ENCODE measurements at places on chromosomes 3 and 15. TPM values are rescaled to one million over a fixed set of nuclear protein-coding genes. Genes with fewer than 3 reads are reported as not detected.

- DNase-seq = no peak
- H3K27me3 ChIP-seq = no peaks in the 10 kb centered on the region
- H3K4me3 ChIP-seq = no peak overlapping the region
- no peaks in the 10 kb centered on the region for H3K4me1 ChIP-seq
Observed at GRCh38 chr3:126488185-126488584, 12.5 kb upstream of the ZXDC start.

GRCh38 chr3:37040231-37040630 is 46.9 kb downstream of the MLH1 start:
- H3K4me1 ChIP-seq = 0 out of 2 replicates have a peak, but pooled peaks cover 7% of the 10 kb centered on the region
- no peak for DNase-seq
- no peaks in the 10 kb centered on the region for H3K27me3 ChIP-seq
- H3K27ac ChIP-seq = no peak overlapping the region
- H3K36me3 ChIP-seq = peaks cover 77% of the 10 kb centered on the region

- peaks cover 19% of the 10 kb centered on the region for H3K36me3 ChIP-seq
- no peak for DNase-seq
- H3K27me3 ChIP-seq = no peaks in the 10 kb centered on the region
- no peak overlapping the region for H3K27ac ChIP-seq
Observed at GRCh38 chr3:177026505-177027277, 170.6 kb downstream of the TBL1XR1 start.

- no peak overlapping the region for H3K4me3 ChIP-seq
- no peaks in the 10 kb centered on the region for H3K4me1 ChIP-seq
- H3K27me3 ChIP-seq = no peaks in the 10 kb centered on the region
- H3K27ac ChIP-seq = no peak overlapping the region
- DNase-seq = no peak
Observed at GRCh38 chr3:169562988-169563774, 100.3 kb downstream of the MECOM start.

DNA sequence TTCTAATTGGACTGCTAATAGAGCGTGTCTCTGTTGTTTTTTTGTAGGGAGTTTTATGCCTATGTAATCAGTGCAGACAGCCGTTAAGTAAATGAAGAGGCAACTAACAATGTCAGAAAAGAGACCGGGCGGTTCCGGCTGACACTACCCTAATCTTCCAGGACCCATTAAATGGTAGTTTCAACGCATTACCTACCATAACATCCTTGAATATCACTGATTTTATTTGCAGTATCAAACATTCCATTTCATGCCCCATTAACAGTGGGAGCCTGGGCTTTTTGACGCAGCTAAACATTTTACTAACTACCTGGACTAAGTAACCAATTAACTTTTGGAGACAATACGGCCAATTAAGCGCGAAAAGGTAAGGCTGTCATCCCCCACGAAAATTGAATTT is 832.9 kb upstream of the NR2F2 start:
- no peak overlapping the region for H3K4me3 ChIP-seq
- no peak overlapping the region for H3K27ac ChIP-seq
- H3K36me3 ChIP-seq = no peaks in the 10 kb centered on the region
- no peaks in the 10 kb centered on the region for H3K27me3 ChIP-seq

GRCh38 chr3:188796122-188796631 is 375.6 kb upstream of the TPRG1 start:
- peak overlapping the region; percentile 47 for H3K27ac ChIP-seq
- peak; percentile 30 for DNase-seq
- H3K4me1 ChIP-seq = peaks cover 20% of the 10 kb centered on the region
- no peaks in the 10 kb centered on the region for H3K27me3 ChIP-seq

The CD80 gene
- not detected for total RNA-seq

The STARD5 gene
- 6.3 TPM for total RNA-seq

The DPPA2 gene
- total RNA-seq = not detected

The ATP10A gene
- 18.1 TPM for total RNA-seq

Data from SJSA1 (cell line).